NCI-H1092 treated with DMSO at 0.1 percent for 48 hours (cell line): ENCODE measurements at places on chromosomes 16 and 17.

DNA sequence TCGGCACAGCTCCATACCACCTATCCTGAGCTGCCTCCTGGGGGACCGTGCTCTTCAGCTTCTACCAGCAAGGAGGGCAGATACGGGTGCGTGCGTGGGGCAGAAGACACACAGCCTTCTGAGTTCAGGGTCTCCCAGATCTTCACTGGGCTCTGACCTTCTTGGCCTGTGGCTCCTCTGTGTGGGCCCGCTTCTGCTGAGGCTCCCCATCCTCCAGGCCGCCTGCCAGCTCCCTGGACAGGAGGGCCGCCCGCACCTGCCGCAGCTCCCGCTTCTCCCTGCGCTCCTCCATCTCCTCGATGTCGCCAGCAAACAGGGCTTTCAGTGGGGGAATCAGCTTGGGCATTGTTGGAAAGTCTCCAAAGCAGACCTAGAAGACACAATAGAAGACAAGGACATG, 25.2 kb downstream of the ELAC2 start:
- no peak for DNase-seq

GRCh38 chr17:51803161-51803560, 355.4 kb downstream of the CA10 start:
- no peak for DNase-seq

DNA sequence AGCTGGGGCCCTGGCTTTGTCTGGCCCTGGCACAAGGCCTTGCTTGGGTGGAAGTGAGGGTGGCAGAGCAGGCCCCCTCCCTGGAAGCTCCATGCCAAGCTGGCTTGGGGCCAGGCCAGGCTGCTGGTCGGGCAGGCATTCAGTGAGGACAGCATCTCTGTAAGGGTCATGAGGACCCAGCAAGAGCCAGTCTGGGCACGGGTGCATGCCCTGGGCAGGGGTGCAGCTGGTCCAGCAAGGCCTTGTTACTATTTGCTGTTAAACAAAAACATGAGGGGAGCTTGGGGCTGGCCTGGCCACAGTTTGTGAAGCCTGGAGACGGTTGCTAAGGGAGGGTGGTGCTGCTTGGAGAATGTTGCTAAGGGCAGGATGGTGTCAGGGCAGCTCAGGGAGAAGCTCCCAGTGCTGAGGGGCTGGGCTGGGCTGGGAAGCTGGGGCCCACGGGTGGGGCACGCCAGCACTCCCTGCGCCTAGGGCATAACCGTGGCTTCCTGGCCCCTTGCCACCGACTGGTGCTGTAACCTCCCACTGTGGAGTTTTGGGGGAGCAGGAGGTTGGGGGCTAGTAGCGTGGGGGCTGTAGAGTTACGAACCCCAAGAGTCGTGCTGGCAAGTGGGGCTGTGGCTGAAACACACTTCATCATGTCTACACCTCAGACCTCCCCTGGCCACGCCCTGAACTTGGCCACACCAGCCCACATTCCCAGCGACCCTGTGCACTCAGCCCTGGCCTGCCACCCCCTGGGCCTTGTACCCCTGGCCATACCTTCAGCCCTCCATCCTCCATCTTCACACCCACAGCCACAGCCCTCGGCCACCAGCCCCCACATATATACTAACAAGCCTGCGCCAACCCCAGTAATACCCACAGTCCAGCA, 1.6 kb downstream of the TPPP3 start:
- DNase-seq, result peak; percentile 60

GRCh38 chr16:22743401-22743800, 70.6 kb upstream of the HS3ST2 start:
- DNase-seq, result no peak

- no peak for DNase-seq
Measured at GRCh38 chr17:45873728-45874127, 20.6 kb upstream of the MAPT start.
